Astrocyte of the hippocampus (primary cell): ENCODE measurements at places on chromosomes 1 and 21.

DNA sequence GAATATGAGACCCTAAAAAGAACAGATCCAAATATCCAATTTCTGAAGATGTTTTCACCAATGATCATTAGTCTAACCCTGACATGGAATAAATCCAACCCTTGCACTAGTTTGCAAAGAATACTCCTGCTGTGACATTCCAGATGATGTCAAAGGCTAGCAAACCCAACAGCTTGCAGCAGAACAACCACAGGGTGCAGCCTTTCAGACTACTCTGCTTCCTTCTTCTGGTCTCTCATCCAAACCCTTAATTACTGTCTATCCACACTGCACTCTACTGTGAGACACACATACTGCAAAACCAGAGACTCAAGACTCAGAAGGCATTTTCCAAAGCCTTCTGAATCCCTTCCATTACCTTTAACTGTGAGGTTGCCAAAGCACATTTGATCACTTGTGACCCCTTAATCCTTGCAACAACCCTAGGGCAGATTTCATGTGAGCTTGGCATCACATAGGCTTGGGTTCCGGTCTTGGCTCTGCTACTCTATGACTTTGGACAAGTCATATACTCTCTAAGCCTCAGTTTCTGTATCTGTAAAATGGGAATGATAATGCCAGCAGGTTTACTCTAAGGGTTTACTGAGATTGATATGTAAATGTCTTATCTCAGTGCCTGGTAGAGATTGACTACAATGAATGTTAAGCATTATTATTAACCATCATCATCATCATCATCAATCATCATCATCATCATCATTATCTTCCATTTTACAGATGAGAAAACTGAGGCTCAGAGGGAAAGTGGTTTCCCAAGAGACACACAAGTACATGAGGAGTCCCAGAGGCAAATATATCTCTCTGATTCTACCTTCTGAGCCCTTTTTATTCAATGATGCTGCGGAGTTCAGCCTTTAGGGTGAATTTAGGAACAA is 94.5 kb downstream of the SYF2 start:
- DNase-seq = no peak

GRCh38 chr1:86504137-86504479 is 35.4 kb downstream of the CLCA1 start:
- DNase-seq = no peak

GRCh38 chr1:233497679-233498078 is 116.2 kb upstream of the KCNK1 start:
- no peak for DNase-seq

GRCh38 chr1:58699011-58699762 is 675 bp downstream of the MYSM1 start:
- DNase-seq = no peak

DNA sequence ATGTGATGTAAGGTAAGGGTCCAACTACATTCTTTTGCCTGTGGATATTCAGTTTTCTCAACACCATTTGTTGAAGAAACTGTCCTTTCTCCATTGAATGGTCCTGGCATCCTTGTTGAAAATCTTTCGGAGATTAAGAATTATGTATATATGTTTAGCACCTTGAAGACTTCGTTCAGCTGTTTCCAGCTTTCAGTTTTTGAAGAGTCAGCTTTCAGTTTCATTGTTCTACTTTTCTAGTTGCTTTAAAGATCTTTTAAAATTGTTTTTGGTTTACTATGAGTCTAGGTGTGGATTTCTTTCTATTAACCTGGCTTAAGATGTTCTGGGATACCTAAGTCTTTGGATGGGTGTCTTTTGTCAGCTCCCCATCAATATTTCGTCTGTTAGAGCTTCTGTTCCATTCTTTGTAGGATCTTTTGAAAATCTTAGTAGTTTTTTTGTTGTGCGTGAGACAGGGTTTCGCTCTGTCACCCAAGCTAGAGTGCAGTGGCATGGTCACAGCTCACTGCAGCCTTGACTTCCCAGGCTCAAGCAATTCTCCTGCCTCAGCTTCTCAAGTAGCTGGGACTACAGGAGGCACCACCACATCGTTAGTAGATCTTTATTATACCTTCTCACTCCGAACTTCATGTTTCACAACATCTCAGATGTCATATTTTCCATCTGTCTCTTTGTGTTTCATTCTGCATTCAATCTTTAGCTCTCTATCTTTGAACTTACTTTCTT is 353.5 kb upstream of the B3GALT2 start:
- no peak for DNase-seq

- DNase-seq = no peak
Observed at GRCh38 chr1:205914155-205914507, 29.1 kb downstream of the SLC26A9 start.

DNA sequence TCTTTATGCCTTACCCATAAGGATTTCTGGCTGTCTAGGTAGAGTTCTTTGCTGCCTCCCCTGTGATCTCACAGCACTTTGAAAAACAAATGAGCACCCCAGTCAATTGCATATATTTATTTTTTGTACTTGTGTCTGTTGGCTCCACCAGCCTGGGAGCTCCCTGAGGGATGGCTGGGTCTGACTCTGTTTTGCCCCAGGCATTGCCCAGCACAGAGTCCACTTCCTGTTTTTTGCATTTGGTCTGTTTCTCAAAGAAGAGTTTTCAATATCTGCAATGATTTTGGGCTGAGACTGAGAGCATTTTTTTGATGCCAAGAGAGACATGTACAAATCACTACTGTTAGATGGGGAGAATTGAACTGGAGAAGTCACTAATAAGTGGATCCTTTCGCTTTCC is 125.0 kb downstream of the FOXD2 start:
- DNase-seq = no peak

DNA sequence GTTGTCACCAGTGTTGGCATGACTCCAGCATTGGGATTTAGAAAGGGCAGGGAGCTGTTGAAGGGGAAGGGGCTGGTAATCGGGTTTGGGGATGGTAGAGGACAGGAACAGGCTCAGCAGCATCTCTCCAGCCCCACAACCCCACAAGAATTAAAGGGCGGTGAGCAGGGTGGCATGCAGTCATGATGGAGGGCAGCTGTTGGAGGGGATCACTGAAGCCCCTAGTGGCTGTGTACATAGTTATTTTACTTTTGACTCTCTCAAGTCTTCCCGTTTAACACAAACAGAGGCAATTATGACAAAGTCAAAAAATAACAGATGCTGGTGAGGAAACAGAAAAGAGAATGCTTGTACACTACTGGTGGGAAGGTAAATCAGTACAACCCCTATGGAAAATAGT is 213.8 kb downstream of the URB2 start:
- no peak for DNase-seq

DNA sequence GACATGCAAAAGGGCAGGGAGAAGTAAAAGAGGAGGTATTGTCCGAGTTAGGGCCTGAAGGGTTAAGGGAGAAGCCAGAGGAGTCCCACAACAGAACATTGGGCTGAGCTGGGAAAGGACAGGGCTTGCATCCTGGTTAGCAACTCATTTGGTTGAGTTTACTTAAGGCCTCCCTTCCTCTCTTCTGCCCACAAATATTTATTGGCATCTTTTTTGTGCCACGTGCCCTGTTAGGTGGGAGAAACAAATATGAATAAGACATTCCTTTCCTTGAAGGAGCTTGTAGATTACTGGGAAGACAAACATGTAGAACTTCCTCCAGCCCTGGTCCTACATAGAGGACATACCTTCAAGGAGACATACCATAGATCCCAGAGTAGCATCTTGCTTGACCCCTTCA is 53.0 kb upstream of the PRELP start:
- peak; percentile 16 for DNase-seq

GRCh38 chr1:203186446-203187303 is at the start of gene CHI3L1:
CHI3L1 (minus strand) TSS chr1:203186704; CDS start chr1:203186623, 81 bp downstream.
- no peak for DNase-seq

- peak; percentile 47 for DNase-seq
Observed at GRCh38 chr1:212712451-212713303, 13.0 kb upstream of the BATF3 start.

DNA sequence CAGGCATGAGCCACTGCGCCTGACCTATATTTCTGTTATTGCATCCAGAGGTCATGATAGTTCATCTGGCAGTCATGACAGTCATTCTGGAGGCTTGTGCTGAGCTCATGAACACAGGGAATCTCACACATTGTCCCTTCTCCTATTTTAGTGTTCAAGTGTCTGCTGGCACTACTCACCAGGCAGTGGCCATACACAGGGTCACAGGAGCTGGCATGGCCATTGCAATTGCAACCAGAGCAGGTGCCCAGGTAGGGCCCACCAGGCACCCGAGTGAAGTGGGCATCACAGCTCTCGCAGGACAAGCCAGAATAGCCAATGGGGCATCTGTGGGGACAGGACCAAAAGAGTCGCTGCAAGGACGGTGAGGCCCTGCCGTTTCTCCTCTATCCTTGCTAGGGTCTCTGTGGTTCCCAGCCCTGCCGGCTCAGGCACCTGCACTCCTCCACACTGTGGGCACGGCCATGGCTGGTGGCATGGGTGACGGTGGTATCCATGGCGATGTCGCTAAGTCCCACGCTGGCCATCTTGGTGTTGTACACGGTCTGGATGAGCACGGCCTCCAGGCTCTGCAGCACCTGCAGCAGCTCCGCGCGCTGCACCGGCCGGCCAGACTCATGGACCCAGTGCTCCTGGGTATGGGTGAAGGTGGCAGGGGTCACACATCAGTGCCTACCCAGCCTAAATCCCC is 57.0 kb downstream of the HSPG2 start:
- DNase-seq = no peak

GRCh38 chr1:113390871-113391648 is 745 bp downstream of the MAGI3 start:
- DNase-seq = peak; percentile 45

GRCh38 chr1:44220755-44221154 is 7.5 kb downstream of the DMAP1 start:
- DNase-seq = no peak

- no peak for DNase-seq
Observed at GRCh38 chr1:55216096-55216495, 932 bp upstream of the USP24 start.
